ENCODE measurements at places on chromosomes 11 and 22.

- DNase-seq, result no peak
Observed at GRCh38 chr11:7909585-7910285, 21.3 kb downstream of the OR10A6 start.

DNA sequence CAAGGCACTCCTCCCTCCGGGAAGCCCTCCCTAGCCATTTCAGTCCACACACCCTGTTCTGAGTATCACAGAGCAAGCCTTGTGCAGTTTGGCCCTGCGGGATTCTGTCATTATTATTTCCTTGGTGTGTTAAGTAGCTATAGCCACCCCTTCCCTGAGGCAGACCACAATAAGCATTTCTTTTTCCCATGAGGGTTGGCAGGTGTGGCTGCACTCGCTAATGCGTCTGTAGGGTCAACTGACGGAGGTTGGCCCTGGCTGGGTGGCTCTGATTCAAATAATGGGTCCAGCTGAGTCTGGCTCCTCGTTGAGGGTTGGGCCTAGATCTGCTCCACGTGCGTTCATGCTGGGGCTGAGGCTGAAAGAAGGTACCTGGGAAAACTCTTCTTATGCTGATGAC lies 5.1 kb downstream of the F2 start:
- no peak for DNase-seq

GRCh38 chr11:79168530-79169110 lies 272.2 kb downstream of the TENM4 start:
- DNase-seq, result no peak

DNA sequence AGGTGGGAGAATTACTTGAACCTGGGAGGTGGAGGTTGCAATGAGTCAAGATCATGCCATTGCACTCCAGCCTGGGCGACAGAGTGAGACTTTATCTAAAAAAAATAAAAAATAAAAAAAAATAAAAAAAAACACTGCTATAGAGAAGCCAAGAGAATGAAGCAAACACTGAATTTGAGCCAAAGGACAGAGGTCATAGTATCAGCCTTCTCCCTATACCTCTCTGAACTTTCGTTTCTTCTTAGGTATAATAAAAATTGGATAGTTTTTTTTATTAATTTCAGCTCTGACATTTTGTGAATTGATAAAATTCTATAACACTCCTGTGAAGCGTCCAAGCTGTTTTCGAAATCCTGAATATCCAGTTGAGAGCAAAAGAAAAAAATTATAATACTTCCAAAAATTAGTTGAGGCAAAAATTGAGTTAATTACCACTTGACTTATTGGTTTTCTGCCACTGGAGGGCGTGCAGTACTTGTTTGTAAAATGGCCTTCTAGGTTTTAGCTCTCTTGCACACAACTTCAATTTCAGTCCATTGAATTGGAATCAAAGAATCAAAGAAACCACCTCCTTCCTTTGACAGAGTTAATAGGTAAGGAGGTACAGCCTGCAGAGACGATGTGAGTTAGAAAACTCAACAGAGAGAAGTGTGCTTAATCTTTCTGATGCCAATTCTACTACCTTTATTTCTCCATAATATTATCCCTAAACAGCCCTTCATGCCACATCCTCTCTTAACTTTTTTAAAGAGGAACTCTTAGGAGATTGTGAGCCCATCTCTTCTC lies 143.2 kb downstream of the BBOX1 start:
- no peak for DNase-seq

DNA sequence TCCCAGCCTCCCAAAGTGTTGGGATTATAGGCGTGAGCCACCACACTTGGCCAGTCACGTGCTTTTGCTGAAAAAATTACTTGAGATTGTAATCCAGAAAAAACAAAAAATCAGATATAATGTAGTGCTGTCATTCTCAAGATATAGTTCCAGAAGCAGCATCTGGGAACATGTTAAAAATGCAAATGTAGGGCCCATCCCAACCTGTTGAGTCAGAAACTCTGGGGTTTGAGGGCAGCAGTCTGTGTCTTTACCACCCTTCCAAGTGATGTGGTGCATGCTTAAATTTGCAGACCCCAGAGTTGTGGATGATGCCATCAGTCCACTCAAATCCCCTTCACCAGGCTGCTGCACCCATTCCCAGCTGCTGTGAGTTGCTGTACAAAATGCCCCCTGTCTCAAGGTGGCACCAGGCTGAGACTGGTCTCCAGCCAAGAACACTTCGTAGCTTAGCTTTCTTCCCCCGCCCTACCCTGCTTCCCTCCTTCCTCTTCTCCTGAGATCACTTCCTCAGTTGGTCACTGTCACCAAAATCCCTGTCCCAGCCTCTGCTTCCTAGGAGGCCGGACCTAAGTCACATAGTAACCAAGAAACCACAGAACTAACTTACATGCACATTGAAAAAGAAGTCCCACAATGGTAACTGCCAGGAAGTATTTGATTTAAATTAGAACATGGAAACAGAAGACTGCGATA lies 18.2 kb upstream of the ARRB1 start:
- no peak for DNase-seq

GRCh38 chr11:79046366-79046765 lies 394.5 kb downstream of the TENM4 start:
- no peak for DNase-seq

DNA sequence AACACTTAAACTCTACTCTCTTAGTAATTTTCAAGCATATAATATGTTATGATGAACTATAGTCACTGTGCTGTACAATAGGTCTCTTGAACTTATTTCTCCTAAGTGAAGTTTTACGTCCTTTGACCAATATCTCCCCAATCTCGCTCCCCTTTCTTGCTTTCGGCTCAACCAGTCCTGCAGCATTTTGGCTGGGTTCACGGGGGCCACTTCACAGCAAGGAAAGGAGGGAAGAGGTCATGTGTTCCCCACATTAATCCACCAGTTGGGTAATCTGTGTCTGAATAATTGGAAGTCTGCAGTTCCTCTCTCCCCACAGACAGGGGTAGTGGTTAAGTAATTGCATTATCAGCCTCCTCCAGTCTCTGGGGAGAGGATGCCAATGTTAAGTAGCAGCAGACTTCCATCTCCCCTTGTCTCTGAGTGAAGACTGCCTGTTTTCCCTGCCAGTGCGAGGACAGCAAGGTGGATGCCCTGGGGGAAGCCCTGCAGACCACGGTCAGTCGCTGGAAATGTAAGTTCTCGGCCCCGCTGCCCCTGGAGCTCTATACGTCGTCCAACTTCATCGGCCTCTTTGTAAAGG lies 59.2 kb upstream of the CRTAM start:
- DNase-seq, result no peak

- DNase-seq, result no peak
Observed at GRCh38 chr11:77178150-77178549, 50.1 kb downstream of the MYO7A start.

DNA sequence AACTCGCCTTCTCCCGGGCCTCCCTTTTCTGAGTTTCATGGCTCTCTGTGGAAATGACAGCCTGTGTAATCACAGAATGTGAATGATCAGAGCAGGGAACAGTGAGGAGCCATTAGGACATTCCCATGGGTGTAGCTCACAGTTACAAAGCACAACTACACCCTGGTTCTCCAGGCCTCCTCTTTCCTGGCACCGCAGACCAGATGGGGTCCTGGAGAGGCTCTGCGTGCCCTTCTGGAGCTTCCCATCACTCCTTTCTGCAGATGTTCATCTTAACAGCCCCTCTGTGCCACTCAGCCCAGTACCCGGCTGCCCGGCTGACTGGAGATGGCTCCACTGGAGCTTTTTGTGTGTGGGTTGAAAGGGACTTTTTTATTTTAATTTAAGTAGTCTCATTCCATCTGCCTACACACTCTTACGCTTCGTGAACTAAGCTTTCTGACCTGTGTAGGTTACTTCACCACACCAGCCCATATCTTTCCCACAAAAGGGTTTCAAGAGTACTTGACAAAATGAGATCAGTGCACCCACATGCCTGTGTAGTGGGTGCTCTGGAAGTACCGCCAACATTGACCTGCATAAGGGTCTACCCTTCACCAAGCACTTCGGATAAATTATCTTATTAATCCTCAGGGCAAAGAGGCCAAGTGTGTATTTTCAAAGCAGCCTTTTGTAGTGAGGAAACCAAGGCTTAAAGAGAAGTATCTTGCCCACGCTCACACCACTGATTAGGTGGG lies 29.8 kb downstream of the SREBF2 start:
- no peak for DNase-seq

DNA sequence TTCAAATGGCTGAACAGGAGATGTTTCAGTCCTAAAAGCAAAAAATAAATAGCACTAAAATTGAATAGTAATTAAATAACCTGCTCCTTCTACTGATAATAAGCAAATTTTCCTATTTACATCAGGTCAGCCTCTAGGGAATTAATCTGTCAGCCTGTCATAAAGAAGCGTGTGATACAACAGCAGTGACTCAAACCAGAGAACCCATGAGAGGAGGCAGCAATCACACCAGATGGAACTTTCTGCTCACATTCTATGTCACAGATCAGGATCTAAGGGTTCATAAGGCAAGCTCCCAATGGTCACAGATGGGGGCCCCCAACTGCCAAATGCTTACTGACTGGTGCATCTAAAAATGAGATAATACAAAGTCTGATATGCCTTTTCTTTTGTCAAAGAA lies 41.1 kb downstream of the RBFOX2 start:
- DNase-seq, result no peak

GRCh38 chr11:2120359-2121100 lies 18.7 kb downstream of the IGF2 start:
- DNase-seq, result no peak

GRCh38 chr11:14638561-14638960 lies 5.0 kb upstream of the PDE3B start:
- no peak for DNase-seq

GRCh38 chr11:115133475-115134209 lies 370.6 kb downstream of the CADM1 start:
- DNase-seq, result no peak

DNA sequence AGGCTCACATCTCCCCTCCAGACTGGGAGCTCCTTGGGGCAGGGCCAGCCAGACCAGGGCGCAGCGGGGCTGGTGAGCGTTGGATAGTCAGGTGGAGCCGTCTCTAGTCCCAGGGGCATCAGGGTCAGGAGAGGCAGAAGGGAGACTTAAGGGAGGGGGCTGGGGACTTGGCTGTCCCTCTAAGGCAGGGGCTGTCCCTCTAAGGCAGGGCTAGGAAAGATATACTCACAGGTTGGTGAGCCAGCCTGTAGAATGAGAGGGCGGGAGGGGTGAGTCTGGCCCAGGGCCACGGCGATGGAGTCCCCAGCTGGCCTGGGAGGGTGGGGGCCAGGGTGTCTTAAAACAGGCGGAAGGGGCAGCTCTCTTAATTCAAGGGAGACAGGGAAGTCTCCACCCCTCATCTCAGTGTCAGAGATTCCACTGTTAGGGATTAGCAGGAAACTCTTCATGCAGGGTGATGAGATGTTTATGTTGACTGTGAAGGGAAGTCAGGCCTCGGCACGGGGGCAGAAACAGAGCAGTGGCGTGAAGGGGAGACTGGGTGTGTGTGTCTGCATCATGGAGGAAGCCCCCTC lies 11.3 kb downstream of the P2RY2 start:
- DNase-seq, result no peak

DNA sequence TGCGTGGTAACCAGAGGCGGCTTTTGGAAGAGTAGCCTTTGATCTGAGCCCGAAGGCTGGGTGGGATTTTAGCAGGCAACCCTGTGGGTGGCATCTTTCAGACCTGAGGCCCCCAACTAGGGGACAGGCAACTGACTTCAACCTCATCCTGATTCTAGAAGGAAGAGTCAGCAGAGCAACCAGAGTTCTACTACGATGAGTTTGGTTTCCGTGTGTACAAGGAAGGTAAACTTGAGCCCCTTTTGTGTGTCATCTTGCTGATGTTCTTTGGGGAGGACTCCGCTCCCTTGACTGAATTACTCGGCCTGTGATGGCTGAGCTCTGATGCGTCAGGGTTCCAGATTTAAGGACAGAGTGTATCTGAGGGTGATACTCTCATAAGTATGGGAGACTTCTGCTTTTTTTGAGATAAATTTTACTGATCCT lies 31.6 kb downstream of the SGSM3 start:
- DNase-seq, result no peak

GRCh38 chr11:126647735-126648134 lies 292.2 kb downstream of the ST3GAL4 start:
- DNase-seq, result peak; percentile 67

GRCh38 chr11:128294671-128295050 lies 292.7 kb downstream of the ETS1 start:
- no peak for DNase-seq

DNA sequence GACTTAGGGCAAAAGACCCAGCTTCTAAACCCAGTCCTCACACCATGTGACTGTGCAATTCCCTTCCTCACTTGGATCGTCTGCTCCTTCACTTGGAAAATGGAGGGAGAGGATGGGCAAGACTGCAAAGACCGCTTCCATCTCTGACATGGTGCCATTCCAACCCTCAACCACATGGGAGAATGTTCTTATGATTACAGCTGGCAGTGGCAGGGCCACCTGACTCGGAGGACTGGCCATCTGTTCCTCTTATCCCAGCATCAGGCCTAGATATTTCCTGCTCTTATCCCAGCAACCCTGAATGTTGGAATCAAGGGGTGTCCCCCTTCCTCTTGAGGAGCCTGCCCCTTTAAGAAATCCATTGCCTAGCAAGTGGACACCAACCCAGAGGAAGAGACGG lies 15.4 kb downstream of the DSCAML1 start:
- DNase-seq, result no peak

- DNase-seq, result no peak
Observed at GRCh38 chr11:2781408-2782274, 81.8 kb upstream of the KCNQ1OT1 start.

DNA sequence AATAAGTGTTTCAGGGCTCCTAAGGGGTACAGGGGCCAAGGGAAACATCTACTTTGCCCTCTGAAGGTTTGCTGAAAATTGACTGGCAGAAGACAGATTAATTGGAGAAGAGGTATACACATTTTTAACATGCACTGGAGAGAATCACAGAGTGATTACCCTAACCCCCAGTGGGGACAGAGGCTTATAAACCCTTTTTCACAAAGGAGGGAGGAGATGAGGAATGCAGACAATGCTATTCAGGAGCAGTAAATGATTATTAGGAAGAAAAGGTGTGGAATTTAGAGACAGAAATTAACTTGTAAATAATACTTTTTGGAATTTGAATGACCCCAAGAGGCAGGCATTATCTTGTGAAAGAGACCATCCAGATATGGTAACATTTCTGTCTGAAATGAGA lies 582.4 kb upstream of the B3GAT1 start:
- DNase-seq, result no peak

DNA sequence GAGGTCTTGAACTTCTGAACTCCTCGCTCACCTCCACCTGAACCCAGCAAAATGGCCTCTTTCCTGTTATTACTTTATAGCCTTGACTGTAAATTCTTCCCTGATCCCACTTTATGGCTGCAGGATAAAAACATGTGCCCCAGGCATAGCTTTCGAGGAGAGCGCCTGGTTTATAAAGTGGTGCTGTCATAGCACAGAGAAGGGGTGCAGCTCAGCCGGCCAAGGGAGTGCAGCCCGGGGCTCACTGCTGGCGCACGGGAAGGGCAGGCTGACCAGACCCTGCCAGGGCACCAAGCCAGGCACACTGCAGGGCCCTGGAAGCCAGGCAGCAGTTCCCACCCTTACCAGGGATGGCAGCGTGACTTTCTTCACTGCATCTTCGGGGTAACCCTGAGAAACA lies 50.9 kb downstream of the ISX start:
- no peak for DNase-seq
